ENCODE measurements at places on chromosomes 3 and 15. TPM values are rescaled to one million over a fixed set of nuclear protein-coding genes. Genes with fewer than 3 reads are reported as not detected.

The CFAP92 gene
- total RNA-seq: not detected

The EFCC1 gene
- total RNA-seq: under 0.01 TPM

The ASB14 gene
- not detected for total RNA-seq

The CKMT1A gene
- total RNA-seq: not detected
